Naive thymus-derived CD8-positive, alpha-beta T cell (primary cell): ENCODE measurements at places on chromosomes 4 and X.

- peaks cover 6% of the 10 kb centered on the region for H3K4me1 ChIP-seq
- no peak overlapping the region for H3K27ac ChIP-seq
- no peak overlapping the region for H3K4me3 ChIP-seq
- no peak for DNase-seq
- H3K27me3 ChIP-seq: no peaks in the 10 kb centered on the region
Observed at GRCh38 chrX:9604111-9604907, 139.5 kb downstream of the TBL1X start.

DNA sequence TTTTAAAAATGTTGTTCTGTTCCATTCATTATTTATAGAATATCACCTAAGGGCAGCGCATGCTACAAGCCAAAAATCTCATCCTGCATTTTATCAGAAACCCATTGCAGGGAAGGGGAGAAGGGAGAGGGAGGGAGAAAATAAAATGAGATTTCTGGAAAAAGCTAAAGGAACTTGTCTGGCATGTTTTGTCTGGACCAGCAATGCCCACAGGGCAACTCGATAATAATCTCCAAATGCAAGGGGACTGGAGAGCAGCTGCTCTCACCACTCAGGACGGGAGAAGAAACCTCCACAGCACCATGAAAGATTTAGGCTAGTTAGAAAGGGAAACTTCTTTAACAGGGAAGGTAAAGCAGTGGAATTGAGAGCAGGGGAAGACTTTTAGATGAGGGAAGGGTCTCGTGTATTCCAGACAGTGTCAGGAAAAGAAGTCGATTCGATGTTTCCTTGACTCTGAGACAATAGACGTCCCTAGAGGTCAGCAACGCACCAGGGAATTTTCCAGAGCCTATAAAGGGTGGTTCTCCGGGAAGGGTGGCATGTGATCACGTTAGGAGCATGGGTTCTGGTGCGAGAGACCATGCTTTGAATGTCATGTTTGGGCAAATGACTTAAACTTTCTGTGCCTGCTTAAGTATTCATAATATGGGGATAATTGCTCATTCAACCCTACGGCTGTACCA lies 132.2 kb upstream of the NDP start:
- no peaks in the 10 kb centered on the region for H3K27me3 ChIP-seq
- H3K27ac ChIP-seq: no peak overlapping the region
- no peaks in the 10 kb centered on the region for H3K36me3 ChIP-seq
- H3K4me3 ChIP-seq: no peak overlapping the region

DNA sequence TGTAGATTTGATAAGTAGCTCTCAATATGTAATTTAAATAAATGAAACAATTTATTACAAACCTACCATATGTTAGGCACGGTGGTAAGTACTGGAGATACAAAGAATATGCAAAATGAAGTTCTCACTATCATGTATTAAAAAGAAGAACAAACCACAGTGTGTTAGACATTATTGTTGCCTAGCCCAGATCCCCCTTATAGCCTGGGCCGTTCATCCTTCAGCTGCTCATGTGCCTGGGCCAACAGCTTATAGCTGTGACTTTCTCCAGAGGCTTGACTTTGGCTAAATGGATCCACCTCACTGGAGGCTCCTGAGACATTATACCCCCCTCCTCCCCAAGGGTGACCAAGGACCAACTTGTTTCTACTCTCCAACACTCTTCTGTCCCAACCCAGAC lies 29.8 kb upstream of the CCNG2 start:
- H3K27me3 ChIP-seq: no peaks in the 10 kb centered on the region
- peaks cover 2% of the 10 kb centered on the region for H3K36me3 ChIP-seq
- DNase-seq: no peak
- peaks cover 18% of the 10 kb centered on the region for H3K4me1 ChIP-seq
- H3K4me3 ChIP-seq: no peak overlapping the region

DNA sequence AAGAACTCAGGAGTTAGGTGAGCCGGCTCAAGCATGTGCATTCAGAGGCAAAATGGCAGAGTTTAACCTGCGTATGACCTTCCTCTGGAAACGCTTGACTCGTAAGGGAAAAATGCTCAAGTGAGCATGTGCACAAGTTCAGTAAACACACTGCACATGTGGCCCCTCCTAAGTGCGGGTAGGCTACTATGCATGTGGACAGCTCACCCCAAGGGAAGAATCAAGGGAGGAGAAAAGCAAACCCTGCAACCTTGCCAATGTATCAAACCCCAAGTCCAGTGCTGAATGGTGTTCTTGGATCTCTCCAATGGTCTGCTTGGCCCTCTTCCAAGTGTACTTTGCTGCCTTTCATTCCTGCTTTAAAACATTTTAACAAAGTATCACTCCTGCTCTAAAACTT lies 407.1 kb downstream of the ADAM29 start:
- no peak overlapping the region for H3K27ac ChIP-seq
- DNase-seq: no peak
- no peaks in the 10 kb centered on the region for H3K4me1 ChIP-seq

- H3K4me1 ChIP-seq: no peaks in the 10 kb centered on the region
- DNase-seq: no peak
- H3K27me3 ChIP-seq: no peaks in the 10 kb centered on the region
- no peak overlapping the region for H3K4me3 ChIP-seq
- peaks cover 57% of the 10 kb centered on the region for H3K36me3 ChIP-seq
Observed at GRCh38 chrX:40050532-40050931, 47.2 kb downstream of the BCOR start.
